ENCODE measurements at places on chromosomes 5 and 9.

GRCh38 chr9:91417602-91418214, 5.9 kb downstream of the NFIL3 start:
- no peak for DNase-seq

- DNase-seq = no peak
Measured at GRCh38 chr5:173944511-173944910, 44.5 kb upstream of the C5orf47 start.

GRCh38 chr5:179382486-179382885, 37.2 kb upstream of the ADAMTS2 start:
- no peak for DNase-seq

DNA sequence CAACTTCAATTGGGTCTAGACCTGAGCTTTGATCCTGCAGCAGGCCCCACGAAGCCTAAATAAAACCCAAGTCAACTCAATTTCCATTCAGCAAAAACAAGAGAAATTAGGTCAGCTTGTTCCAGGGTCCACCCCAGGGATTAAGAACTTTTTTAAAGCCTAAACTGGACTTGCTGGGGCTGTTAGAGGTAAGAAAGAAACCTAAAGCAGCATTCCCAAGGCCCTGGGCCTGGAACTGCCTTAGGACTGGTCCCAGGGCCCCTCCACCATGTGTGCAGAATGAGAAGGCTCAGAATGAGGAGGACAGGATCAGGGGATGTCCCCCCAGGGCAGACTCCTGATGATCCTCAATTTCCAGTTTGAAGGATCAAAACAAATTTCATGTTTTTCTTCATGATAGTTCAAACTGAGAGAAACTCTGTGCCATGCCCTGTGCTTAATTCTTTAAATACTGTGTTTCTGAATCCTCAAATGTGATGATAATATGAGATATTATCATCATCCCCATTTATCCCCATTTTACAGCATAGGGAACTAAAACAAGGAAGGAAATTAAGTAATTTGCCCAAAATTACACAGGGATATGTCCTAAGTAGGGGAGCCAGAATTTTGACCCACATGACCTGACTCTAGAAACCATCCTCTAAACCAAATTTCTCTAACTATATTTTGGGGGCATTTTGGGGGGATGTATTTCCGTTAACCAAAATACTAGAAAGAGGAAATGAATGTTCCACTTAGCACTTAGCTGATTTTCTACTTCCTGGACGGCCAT, 64.5 kb downstream of the DENND1A start:
- DNase-seq = no peak

- no peak for DNase-seq
Measured at GRCh38 chr5:137521246-137521645, 22.1 kb upstream of the SPOCK1 start.

DNA sequence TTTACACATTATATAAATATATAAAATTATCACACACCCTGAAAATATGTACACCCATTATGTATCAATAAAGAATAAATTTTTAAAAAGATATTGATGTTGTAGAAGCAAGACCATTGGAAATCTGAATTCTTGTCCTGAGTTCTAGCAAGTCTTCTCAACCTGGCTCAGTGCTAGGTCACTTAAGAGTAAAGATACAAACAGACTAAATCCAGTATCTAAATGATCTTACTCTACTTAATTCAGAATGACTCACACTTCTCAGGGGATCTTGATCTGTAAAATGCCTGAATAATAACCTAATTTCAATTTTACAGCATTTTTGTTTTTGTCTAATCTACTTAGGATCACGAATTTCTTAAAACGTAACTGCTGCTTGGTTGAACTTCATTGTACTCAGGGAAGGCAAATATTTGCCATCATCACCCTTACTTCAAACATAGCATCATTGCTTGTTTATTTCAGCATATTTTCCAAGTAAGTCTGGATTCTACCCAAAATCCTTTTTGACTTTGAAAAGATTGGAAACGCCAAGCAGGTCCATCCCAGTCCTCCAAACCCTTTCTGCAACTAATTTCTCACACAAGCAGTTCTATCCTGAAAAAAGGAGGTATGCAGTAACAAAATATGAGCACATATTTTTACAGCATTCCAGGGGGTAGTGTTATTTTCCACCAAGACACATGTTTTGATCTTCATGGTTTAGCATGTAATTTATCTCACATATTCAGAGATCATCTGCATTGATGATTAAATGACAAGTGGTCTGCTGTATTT, 582.6 kb downstream of the PSAT1 start:
- DNase-seq = no peak

- no peak for DNase-seq
Measured at GRCh38 chr5:147410496-147411358, 99.1 kb downstream of the DPYSL3 start.

GRCh38 chr9:37916471-37917312, 12.8 kb upstream of the SLC25A51 start:
- DNase-seq = no peak
